ELF-1 (cell line): ENCODE measurements at places on chromosomes 7 and 10.

DNA sequence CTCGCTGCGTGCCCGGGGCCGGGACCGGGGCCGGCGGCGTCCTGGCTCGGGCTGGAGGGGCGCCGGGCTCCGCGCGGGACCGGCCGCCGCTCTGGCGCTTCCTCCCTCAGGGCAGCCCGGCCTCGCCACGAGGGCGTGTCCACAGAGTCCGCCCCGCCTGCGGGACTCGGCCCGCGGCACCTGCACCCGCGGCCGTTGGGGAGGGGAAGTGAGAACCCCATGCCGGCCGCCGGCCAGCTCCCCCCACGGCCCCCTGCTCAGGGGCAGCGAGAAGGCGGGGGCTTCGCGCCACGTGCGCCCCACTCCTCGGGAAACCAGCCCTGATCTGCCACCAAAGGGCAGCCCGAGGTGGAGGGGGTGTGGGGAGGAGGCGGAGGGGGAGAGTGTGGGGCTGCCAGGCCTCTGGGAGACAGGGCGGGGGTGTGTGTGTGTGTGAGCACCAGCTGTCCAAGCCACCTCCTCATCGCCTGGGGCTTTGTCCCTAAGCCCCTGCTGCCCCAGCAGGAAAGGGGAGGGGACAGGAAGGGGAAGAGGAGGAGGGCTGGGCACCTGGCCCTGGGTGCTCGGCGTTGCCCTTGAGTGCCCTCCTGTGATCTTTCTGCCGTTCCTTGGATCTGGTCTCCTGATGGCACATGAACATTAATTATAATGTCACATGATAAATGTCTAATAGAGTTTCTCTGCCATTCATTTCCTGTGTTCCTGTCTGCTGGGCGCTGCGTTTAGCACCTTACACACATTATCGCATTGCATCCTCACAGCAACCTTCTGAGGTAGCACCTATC, at the start of gene PIK3AP1:
Gene PIK3AP1 (minus strand): TSS at position 93 of the 785 bp plus-strand sequence. CDS start 120 bp downstream, outside the sequence.
- DNase-seq: peak; percentile 70

- no peak for DNase-seq
Measured at GRCh38 chr10:114541081-114541796, 116.8 kb downstream of the ABLIM1 start.

DNA sequence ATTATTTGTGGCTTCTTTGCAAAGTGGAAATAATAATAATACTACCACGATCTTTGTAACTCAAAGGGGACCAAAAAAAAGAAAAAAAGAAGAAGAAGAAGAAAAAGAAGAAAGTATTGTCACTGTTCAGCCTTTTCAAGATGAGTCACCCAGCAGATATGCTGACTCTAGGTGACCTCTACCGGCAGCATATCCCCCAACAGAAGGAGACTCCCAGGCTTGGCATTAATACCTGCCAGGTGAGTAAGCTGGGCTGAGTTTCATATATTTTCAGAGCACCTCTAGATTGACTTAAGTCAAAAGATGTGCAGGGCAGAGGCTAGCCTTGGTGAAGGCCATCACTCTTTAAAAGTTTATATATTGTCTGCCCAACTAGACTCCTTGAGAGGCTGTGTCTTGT, 30.4 kb upstream of the GPR26 start:
- no peak for DNase-seq

GRCh38 chr10:99619090-99619800, 994 bp downstream of the SLC25A28 start:
- DNase-seq: no peak

- DNase-seq: no peak
Measured at GRCh38 chr7:22442187-22442881, 57.7 kb downstream of the STEAP1B start.

DNA sequence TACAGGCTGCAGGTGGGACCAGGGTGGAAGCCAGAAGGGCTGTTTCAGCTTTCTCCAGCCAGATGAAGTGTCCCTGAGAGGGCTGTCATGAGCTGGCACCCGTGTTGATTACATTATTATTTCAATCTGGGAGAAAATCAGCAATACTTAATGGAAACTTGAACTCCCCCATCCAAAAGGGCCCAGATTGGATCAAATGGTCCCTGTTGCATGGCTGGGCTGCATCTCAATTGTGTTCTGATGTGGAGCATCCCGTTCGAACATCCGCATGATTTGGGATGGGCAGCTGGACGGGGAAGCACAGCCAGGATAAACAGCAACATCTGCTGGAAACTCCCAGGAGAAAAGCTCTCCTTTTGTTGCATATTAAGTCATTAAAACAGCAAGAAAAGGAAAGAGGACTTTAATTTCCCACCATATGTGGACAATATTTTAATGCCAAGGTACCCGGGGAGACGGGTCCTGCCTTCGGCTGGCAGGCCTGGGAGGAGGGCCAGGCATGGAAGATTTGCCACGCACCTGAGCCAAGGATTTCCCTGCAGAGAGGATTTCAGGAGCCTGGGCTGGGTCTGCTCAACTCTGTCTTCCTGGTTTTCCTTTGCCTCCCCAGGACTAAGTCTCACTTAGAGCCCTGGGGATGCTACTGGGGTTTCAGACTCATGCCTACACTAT, 52.4 kb downstream of the NPTX2 start:
- DNase-seq: no peak

GRCh38 chr10:29313071-29313470, 24.2 kb downstream of the LYZL1 start:
- no peak for DNase-seq

- DNase-seq: no peak
Measured at GRCh38 chr10:94645285-94645684, 38.2 kb upstream of the CYP2C18 start.

GRCh38 chr10:62004042-62004441, 102.5 kb downstream of the ARID5B start:
- no peak for DNase-seq

DNA sequence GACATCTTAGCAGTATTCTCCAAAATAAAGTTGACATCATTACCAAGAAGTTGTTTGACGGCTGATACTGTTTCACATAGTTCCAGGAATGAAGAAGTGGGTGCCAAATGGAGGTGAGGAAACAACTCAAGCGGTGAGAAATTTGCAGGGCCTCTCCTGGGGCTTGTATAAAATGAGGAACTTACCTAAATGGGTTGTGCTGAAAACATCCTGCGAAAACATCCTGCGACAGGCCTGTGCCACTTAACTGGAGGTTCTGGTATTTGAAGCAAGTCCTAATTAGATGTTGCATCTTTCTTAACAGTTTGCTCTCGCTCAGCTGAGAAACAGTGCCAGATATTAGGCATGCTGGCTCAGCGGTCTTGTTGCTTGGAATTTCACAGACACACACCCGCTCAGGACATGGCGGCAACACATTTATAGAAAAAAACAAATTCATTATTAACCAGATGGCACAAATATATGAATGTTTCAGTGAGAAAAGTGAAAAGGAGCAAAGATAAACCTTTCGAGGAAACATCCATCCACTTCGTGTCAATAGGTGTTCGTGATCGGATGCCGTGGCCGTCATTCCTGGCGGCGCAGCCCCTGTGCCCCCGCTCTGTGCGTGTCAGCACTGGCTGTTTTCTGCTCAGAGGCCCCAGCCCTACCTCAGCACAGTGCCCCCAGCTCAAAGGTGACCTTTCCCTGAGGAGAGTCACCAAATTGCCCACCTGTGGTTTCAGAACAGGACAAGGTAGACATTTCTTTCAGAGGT, 48.1 kb downstream of the CDC123 start:
- no peak for DNase-seq

DNA sequence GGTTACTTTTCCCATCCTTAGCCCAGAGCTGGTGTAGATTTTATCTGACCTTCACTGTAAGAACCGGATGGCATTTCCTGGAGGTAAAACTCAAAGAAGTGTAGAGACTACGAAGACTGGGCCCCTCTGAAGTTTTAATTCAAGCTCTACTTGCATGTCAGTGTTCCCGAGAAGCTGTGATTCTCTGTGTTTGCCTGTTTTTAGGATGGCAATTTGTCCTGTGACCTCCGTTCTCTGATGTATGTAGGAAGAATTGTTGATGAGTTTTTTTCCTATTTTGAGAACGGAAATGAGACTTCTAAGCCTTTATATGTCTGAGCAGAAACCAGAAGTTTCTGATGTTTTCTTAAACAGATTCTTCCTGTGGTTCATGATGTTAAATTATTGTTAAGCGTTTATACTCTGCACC, 94.1 kb downstream of the CDCA7L start:
- no peak for DNase-seq

DNA sequence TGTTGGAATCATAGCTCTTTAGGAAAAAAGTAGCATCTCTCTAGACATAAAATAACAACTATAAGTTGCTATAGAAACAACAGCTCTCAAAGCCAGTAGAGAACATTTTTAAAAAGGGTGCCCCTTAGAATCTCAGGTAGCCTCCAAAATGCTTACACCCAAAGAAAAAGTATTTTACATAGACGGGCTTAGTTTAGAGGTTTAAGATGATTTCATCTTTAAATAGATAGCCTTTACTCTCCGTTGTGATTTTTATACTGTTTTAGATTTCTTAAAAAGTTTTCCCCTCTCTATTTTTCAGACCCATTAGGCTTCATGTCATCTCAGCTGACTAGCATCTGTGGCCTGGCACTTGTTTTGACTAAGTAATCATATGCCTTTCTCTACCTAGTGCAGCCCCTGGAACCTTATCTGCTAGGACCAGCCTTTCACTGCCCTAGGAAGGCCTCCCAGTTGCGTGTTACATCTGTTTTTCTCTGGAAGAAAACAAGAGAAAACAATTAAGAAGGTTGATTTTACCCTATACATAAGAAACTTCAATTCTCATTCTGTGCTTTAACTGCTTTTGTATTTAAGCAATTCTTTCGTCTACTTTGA, 6.9 kb upstream of the BPGM start:
- DNase-seq: no peak

DNA sequence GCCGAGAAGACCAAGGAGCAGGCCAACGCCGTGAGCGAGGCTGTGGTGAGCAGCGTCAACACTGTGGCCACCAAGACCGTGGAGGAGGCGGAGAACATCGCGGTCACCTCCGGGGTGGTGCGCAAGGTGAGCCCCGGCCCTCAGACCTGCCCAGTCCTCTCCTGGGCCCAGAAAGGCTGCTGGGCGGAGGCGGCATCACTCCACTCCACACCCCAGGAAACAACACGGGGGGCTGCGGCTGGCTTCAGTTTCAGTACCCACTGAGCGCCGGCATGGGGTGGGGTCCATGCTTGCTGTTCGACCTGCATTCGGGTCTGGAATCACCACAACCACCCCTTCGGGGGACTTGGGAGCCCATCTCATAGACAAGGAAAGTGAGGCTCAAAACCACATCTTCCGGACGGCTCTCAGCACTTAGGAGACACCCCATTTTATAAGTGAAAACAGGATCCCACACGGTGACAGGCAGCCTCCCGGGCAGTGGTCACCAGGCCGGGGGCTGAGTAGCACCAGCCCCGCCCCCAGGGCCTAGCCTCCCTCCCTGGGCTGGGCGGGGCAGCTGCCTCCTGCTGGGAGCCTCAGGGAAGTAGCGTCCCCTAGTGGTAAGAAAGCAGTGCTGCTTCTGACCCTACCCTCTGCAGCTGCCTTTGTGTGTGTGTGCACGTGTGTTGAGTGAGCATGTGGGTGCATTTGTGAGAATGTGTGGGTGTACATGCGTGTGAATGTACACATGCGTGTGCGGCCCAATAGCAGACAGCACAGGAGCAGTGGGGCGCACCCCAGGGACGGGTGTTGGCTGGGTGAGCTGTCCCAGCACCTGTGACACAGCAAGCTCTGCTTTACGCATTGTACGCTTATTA, 1.8 kb downstream of the SNCG start:
- DNase-seq: peak; percentile 88
